ENCODE measurements at places on chromosomes 5 and 9.

DNA sequence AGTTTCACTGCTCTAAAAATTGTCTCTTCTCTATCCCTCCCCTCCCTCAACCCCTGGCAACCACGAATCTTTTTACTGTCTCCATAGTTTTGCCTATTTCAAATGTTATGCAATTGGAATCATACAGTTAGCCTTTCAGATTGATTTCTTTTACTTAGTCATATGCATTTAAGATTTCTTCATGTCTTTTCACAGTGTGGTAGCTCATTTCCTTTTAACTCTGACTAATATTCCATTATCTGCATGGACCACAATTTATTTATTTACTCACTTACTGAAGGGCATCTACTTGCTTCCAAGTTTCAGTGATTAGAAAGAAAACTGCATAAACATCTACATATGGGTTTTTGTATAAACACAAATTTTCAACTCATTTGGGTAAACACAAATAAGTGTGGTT, 372.3 kb downstream of the CDH18 start:
- DNase-seq, result no peak

DNA sequence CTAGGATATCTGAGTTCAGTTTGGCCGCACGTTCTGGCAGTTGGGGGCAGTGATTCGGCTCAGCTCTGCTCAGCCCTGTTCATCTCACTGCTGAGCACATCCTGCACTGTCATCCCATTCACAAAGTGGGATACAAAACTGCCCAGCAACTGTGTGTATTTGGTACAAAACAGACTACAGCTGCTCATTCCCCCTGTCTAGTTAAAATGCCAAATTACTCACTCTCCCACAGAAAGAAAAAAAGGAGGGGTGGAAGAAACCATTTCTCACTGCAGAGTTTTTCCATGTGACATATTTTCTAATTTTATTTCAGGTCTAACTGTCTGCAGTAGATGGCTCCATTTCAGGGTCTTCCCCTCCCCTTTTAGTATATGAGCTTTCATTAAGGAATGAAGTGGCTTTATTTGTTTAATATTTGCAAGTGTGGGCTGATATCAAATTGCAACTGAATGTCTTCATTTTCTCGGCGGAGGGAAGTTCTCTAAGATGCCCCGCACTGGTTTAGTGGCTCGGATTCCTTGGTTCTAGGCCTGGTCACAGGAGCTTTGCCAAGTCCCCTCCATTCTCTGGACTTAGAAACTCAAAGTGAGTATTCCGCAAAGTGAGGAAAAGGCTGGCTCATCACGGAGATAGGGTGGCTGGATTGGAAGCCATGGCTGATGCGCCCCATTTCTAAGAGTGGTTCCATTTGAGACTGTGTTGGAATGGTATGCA, 14.7 kb downstream of the COL15A1 start:
- DNase-seq, result no peak

DNA sequence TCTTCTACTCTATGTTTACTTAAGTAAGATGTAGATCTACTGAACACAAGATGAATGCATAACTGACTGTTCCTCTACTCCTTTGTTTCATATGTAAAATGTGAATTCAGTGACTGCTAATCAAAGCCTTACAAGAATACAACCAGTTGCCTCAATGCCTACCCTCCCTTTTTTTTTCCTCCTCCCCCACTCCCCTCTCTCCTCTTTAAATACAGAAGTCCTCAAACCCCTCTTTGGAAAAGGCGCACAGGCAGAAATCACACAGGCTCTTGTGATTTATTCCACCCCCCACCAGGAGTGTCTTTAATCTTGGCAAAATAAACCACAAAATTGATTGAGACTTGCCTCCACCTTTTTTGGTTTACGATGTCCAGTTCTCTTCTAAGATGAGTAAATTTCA, 398.5 kb downstream of the DMAC1 start:
- no peak for DNase-seq

- DNase-seq, result no peak
These were observed 152.6 kb upstream of the MSX2 start for GRCh38 chr5:174571662-174572397.

GRCh38 chr5:36985387-36985786, 108.8 kb downstream of the NIPBL start:
- no peak for DNase-seq

GRCh38 chr5:140978260-140978659, 12.0 kb downstream of the PCDHAC2 start:
- DNase-seq, result no peak

DNA sequence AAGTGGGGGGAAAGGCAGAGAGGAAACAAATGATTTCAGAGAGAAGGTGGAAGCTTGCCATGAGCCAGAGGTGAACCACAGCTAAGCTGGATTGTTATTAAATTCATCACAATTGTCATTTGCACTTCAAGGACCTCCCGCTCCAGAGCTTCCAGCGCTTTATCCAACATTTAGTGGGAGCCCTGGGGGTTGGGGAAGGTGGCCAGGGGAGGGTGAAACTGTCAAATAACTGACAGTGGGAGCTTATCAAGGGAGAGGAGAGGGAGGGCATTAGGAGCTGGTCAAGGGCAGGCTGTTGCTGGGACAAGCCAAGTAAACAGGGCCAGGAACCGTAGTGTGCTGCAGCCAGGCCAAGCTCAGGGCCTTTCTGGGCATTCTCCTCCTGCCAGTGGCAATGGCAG, 71.5 kb downstream of the SIL1 start:
- DNase-seq, result no peak

GRCh38 chr5:79581535-79581934, 30.7 kb upstream of the TENT2 start:
- no peak for DNase-seq

GRCh38 chr5:5278201-5278814, 138.2 kb downstream of the ADAMTS16 start:
- DNase-seq, result no peak

DNA sequence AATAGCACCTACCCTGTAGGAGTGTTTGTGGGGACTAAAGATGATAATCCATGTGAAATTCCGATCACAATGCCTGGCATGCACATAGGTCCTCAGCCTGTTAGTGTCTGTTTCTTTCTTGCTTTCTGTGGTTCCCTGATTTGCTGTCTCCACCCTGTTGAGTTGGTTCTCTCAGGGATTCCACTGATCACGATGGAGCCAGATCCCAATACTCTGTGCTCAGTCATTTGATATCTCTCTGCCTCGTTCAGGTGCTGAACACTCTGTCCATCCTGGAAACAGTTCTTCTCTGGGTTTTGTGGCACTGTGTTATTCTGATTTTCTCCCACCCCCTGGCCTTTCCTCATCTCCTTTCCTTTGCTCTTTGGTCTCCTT, 60.8 kb downstream of the ARHGAP26 start:
- DNase-seq, result no peak

GRCh38 chr9:115466756-115467155, 348.8 kb upstream of the TNC start:
- no peak for DNase-seq

DNA sequence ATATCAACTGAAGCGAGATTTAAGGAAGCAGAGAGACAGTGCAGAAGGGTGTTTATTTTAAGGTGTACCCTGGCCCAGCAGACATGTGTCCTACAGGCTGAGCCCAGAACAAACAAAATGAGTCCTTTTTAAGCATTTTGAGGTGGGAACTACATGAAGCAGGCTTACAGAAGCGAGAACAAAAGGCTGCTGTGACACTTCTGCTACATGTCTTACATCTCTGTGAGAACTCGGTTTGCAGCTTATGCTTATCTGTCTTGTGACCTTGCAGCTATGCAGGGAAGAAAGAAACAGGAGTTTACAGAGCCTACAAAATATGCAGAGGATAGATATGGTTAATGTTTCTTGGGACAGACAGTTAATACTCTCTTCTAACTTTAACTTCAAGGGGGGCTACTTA, 295.9 kb downstream of the CEMIP2 start:
- DNase-seq, result no peak

DNA sequence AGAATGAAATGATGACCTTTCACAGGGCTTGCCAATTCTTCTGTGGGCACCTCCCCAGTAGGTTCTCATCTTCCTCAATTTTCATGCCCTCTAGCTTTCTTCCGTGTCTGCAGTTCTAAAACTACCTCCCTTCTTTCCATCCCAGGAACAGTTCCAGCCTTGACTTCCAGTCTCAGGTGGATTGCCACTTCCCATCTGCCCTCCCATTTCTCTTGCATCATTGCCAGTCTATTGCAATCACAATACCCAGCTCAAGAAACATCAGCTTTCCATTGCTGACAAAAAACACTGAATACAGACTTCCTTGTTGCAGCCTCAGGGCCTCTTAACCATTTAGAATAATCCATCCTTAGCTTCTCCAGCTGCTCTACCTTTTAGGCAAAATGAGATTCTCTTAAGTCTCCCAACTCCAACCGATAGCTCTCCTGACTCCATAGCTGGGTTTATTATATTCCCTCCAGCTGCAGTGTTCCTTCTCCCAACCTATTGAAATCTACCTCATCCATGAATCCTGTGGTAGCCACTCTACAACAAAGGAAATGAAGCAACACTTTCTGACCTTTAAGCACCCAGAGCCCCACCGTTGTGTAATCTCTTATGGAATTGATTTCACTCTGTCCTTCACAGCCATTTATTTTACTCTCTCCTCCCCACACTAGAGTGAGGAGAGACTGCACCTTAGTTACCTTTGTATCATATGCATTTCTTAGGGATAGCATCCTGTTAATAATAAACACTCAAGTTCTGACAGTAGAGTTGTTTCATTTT, 75.6 kb upstream of the PCA3 start:
- no peak for DNase-seq

DNA sequence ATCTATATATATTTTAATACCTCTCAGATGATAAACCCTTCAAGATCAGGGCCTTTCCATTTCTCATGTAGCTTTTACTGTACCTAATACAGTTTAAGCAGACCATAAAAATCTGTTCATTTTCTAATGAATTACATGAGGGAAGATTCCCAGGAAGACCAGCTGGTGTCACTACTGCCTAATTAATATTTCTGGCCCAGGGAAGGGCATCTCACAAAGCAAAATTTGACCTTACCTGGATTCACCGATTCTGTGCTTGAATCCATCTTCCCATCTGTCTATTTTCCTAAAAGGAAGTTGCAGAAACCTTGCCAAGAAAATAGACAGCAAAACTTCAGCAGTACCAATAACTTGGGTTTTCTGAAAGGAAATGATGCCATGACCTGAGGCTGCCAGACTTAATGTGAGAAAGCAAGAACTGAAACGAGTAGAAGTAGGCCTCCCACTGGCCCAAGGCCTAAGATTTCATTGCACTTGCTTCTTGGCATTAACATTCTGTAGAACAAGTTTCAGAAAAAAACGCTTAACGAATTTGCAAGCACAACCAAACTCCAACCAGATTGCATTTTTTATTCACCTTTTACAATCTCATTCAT, 83.0 kb upstream of the GLIS3 start:
- no peak for DNase-seq

DNA sequence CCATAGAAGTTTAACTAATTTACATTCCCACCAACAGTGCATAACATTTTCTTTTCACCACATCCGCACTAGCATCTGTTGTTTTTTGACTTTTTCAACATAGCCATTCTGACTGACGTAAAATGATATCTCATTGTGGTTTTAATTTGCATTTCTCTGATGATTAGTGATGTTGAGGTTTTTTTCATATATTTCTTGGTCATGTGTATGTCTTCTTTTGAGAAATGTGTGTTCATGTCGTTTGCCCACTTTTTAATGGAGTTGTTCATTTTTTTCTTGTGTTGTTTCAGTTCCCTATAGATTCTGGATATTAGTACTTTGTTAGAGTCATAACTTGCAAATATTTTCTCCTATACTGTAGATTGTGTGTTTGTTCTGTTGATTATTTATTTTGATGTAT, 163.4 kb downstream of the FER start:
- DNase-seq, result no peak

GRCh38 chr9:99822109-99822805, 572 bp downstream of the NR4A3 start:
- DNase-seq, result no peak

DNA sequence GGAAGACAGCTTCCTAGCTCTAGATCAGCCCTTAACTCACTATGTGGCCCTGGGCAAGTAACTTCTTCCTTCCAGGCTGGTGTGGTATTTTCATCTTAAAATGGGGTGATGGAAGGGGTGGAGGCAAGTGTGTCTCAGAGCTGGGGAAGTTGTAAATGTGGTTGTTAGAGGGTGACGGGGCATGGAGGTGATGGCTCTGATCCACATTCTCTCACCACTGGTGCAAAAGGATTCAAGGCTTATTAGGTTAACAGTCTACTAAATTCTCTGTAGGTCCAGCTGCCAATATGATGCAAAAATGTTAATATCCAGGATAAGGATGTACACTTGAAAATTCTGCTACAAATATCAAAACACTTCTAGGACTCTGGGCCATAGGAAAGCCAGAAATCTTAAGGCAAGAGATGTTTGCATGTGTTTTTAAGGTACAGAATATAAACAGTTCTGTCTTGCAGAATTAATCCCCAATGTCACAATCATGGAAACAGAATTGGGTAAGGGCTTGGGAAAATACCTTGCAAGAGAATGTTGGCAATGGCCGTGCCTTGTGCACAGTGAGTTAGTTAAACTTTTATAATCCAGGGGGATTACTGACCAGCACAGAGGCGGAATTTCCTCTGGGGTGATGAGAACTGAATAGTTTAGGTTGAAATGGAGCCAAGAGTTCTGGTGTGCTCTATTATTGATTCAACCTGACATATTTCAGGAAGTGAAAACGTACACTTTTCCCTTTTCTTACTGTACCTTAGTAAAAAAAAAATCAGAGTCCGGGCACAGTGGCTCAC, 19.8 kb downstream of the TNFSF15 start:
- no peak for DNase-seq

DNA sequence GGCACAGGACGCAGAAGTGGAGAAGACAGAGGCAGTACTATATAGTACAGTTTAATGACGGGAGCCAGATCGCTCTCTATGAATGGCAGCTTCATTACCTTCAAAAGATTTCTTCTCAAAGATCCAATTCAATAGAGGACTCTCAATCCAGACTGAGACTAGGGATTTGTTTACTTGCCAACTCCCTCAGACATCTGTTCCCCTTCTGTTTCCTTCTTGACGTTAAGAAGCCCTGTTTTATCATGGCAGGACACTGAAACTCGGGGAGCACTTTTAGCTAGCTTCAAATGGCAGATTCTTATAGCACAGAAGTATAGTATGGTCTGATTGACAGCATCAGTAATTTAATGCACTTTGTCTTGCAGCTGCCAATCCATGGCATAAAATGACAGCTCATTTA, 747.3 kb upstream of the C9orf72 start:
- no peak for DNase-seq

GRCh38 chr9:120862452-120862851, 14.5 kb downstream of the PHF19 start:
- DNase-seq, result no peak

DNA sequence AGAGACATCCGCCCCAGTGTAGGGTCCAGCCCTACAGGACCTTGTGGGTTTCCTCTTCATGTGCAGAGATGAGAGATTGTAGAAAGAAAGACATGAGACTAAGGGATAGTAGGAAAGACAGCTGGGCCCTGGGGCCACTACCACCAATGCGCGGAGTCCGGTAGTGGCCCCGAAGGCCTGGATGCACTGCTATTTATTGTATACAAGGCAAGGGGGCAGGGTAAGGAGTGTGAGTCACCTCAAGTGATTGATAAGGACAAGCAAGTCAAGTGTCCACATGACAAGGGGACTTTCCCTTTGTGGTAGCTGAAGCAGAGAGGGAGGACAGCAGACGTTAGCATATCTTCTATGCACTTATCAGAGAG, 6.2 kb upstream of the TMEM141 start:
- DNase-seq, result no peak

Data from stimulated activated CD4-positive, alpha-beta T cell treated with anti-CD3 and anti-CD28 coated beads, Interleukin-12 subunit alpha, Interleukin-12 subunit beta, amount 100 ng/mL, for 24 hours (primary cell).